ENCODE measurements at places on chromosomes 4 and X.

DNA sequence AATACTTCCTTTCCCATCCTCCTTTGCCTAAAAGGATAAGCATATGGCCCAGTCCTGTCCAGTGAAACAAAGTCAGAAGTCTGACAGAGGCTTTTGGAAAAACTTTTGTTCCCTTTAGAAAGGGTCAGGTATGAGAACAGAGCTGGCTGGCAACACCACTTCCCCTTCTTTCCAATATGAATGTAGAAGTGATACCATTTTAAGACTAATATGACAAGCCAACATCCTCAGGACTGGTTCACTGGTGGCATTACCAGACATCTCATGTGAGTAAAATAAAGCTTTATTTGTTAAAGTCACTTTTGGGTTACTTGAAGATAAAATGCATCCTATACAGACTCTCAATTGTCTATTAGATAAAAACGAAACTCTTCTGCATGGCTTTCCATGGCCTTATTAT, 83.6 kb upstream of the PTCHD1 start:
- no peak for DNase-seq

DNA sequence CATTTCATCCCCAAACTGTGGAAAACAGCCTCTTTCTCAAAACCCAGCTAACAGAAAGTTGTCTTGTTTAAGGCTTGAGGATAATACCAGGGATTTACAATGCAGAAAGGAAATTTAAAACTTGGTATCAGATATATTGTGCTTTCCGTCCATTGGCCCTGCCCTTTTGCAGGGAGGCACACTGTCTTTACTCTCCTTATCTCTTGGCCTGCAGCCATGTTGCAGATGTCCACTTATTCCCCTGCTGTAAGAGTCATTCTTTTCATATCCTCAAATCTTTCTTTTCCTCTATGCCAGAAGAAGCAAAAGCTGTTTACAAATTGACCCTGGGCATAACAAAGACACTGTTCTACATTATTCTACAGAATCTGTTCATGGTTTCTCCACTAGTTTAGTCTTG, 75.6 kb upstream of the DYNLT3 start:
- DNase-seq = no peak

DNA sequence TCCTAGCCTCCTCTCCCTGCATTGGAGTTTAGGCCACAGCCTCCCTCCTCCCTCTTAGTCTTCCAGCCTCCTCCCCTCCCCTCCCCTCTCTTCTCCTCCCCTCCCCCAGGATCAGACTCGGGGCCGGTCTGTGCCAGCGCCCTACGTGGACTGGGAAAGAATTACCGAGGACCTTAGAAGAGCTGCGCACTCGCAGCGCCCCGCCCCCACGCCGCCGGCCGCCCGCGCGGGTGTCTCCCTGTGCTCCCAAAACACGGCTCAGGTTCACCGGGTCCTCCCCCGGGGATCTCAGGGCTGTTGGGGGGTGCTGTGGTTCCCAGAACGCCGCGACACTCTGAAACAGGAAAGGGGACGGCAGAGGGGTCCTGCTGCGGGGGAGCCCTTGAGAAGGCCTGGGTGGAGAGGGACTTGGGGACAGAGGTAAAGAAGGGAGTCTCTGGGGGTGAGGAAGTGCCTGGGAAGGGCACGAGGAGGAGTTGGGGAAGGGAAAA, 122.3 kb upstream of the TBL1X start:
- peak; percentile 59 for DNase-seq

- no peak for DNase-seq
Measured at GRCh38 chr4:184165291-184165690, 52.4 kb downstream of the ENPP6 start.

GRCh38 chr4:135277980-135278315, 1076.4 kb upstream of the PABPC4L start:
- DNase-seq = no peak

Measured in activated CD4-positive, CD25-positive, alpha-beta regulatory T cell treated with anti-CD3 and anti-CD28 coated beads, Interleukin-2, amount 50 U/mL, for 72 hours (primary cell).